Stimulated activated CD4-positive, alpha-beta T cell treated with anti-CD3 and anti-CD28 coated beads, Interleukin-15, amount 100 ng/mL, for 1 hour (primary cell): ENCODE measurements at places on chromosomes 7 and 10.

DNA sequence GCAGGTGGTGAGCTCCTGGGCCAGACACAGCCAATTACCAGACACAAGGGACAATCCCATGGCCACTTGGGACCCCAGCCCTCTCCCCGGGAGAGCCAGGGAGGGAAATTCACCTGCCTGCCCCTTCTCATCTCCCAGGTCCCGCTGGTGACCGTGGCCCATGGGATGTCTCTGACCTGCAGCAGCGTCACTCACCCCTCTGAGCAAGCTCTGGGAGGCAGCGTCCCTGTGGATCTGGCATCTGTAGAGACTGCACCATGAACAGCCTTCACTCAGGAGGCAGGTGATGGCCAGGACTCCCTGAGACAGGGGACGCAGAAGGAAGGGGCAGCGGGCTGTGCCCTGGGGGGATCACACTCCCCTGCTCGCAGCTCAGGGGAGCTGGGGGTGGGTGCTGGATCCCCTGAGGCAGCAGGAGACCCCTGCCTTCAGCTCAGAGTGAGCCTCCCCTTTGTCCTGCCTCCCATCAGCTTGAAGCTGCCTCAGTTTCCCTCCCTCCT is 90.8 kb downstream of the FOXL3 start:
- DNase-seq: no peak

- no peak for DNase-seq
Observed at GRCh38 chr10:133104963-133105640, 17.4 kb downstream of the ADGRA1 start.

- no peak for DNase-seq
Observed at GRCh38 chr7:53351681-53352080, 316.2 kb downstream of the POM121L12 start.

- no peak for DNase-seq
Observed at GRCh38 chr10:133157662-133158436, 2.2 kb upstream of the KNDC1 start.
